Renal cortex interstitium (tissue), 15 donors: ENCODE measurements at places on chromosomes 4 and X. TPM values are rescaled to one million over a fixed set of nuclear protein-coding genes. Genes with fewer than 3 reads are reported as not detected.

- DNase-seq = no peak
Measured at GRCh38 chr4:40812386-40812785, 62.6 kb downstream of the NSUN7 start.

PAGE2 gene
- polyA plus RNA-seq = not detected

- DNase-seq = no peak
Measured at GRCh38 chrX:31012509-31013025, 59.3 kb downstream of the FTHL17 start.

PASD1 gene
- not detected for polyA plus RNA-seq

DNA sequence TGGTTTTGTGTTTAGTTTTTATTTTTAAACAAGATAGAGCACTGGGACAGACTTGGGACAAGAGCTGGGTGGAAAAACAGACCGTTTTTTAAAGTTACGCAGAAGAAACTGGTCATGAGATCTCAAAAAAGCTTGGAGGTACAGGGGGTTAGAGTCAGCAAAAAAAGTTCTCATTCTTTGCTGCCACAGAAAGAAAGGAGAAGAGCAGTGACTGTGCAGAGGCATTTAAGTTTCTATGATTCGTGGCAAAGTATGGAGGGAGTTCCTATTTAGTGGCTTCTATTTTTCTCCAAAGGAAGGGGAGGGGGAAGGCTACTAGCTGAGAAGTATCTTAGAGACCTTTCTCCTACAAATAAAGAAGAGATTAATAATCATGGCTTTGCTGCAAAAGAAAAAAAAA is 68.3 kb downstream of the MANBA start:
- DNase-seq = no peak

DNA sequence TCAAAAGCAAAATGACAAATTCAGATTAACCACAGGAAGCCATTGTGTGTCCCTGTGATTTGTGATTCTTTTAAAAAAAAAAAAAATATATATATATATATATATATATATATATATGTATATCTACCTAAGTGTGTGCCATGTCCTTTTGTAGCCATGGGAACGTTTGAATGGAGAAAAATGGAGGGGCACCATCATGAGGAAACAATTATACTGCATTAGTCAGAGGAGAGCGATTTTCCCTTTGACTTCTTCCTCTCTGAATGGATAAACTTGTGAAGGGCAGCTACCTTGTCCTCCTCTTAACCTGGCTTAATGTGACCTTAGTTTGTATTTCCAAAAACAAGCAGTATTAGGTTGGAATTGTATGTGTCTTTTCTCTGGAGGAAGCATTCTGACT is 23.3 kb upstream of the CBLL2 start:
- no peak for DNase-seq

DNA sequence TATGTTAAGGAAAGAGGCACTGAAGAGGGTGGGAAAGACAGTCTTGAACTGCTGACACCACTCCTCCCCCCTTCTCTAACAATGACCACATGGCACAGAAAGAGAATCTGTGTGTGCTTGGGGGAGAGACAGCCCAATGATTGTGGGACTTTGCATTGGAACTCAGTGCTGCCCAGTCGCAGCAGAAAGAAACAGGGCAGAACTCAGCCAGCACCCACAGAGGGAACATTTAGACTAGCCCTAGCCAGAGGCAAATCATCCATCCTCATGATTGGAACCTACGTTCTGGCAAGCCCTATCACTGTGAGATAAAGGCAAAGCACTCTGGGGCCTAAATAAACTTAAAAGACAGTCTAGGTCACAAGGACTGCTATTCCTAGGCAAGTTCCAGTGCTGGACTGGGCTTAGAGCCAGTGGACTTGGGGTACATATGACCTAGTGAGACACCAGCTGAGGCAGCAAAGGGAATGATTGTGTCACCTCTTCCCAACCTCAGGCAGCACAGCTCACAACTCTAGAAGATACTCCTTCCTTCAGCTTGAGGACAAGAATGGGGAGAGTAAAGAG is 132.8 kb upstream of the S100G start:
- no peak for DNase-seq

- no peak for DNase-seq
Measured at GRCh38 chr4:153115322-153116290, 88.6 kb upstream of the TRIM2 start.

- DNase-seq = no peak
Measured at GRCh38 chrX:12405306-12405705, 267.0 kb downstream of the FRMPD4 start.

DNA sequence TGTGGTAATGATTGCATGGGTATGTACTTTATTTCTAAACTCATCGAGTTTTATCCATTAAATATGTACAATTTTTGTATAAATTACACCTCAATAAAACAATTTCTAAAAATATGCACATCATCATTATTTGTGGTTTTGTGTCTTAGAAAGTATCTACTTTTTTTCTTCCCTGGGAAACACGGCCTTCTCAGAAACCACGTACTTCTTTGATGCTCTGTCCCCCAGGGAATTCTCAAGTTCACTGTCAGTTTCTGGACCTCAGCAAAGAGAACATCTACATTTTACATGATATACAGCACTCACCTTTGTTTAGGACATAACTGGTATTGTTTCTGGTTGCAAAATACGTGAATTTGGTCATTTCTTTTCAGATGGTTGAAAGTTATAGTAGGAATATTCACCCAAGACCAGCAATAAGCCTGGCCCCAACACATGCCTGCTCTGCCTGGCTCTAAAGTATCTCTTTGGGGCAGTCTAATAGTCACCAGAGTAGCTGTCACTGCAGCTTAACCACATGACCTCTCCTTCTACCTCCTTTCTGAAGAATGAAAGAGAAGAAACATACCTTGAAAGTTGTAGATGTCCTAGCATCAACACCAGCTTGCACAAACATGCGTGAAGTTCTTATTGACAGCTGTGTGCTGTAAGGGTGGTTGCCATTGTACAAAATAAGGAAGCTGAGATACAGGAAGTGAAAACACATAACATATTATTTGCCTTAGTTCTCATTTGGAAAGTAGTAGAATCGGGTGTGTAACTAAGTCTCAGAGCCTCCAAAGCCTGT is 48.4 kb upstream of the SPANXN4 start:
- no peak for DNase-seq
